NCI-H2081 treated with DMSO at 0.1 percent for 48 hours (cell line): ENCODE measurements at places on chromosomes 16 and 17.

DNA sequence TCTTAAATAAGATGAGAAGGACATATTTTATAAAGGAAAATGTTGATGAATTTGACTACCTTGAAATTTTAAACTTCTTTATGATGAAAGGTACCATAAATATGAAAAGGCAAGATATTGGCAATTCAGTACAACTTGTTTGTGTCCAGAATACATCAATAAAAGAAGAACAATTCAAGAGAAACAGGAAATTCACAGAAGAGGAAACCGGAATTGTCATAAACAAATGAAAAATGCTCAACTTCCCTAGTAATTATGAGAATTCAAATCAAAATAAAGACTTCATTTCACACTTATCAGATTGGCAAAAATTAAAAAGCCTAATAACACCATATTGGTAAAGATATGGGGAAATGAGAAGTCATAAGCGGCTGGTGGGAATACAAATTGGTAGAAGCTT lies 54.3 kb downstream of the WSB1 start:
- DNase-seq: no peak

DNA sequence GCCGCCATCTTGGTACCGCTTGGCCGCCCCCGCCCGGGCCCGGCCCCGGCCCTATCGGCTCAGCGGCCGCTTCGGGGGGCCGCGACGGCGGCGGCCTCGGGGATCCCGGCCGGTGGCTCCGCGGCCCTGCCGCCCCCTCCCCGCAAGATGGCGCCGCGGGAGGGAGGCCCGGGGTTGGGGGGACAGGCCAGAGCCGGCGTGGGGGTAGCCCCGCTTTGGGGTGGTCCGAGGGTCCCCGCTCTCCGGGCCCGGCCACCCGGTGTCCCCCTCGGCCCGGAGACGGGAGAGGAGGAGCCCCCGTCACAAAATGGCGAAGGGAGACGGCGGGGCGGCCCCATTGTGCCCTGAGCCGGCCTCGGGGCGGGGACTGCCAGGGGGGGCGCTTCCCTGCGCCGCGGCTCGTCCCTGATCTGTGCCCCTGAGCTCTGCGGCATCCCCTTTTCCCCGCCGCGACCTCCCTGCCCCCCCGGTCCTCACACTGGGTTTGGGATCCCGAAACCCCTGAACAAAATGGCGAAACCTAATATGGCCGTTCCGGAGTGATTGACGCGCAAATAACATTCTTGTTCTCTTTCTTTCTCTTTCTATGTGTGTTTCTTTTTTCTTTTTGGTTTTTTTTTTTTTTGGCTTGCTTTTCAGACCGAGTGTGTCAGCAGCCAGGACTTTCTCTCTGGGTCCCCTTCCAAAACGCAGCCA lies 986 bp downstream of the HAPSTR1 start:
- DNase-seq: no peak

DNA sequence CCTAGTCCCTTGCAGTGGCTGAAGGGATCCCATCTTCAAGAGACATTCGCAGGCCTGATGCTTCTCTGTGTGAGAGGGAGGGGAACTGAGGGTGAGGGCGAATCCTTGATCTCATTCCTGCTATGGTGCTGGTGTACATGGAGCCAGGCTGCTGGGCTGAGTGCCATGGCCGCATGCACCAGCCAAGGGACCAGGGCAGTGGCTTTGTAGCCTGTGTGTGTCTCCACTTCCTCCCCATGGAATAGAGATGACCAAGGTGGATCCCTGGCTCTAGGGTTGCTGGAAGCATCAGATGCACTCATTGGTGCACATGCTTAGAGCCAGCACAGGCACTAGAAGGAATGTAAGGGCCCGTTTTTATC lies 195.0 kb downstream of the FOXL1 start:
- no peak for DNase-seq

- DNase-seq: no peak
These were observed 1342.5 kb downstream of the TP53TG3F start for GRCh38 chr16:34801875-34802274.

DNA sequence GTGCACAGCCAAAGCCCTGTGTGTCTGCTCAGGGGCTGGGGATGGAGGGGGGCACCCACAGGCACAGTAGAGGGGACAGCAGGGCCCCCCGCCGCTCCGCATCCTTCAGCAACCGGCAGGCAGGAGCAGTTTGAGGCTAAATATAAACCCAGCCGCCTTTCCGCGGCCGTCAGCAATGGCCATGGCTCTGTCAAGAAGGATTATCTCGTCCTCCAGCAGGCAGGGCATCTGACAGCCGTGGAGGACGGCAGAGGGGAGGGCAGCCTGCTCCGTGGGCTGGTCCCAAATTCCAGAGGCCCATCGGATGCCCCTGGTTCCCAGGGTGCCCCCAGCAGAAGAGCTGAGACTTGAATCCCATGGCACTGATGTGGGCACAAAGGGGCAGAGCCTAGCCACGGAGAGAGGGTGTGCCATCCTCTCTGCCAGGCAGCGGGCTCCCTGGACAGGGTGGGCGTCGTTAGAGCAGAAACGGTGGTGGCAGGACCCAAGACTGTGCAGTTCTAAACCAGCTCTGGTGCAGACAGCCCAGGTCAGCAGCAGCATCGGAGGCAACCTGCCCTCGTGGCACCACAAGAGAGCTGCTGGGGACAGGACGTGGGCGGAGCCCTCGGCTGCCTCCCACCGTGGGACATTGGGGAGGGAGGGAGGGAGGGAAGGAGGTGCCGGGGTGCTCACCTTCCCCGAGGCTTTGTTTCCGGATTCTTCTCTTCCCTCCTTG lies 198.8 kb upstream of the CIBAR2 start:
- DNase-seq: no peak

GRCh38 chr16:19308392-19308791 lies 22.9 kb downstream of the CLEC19A start:
- no peak for DNase-seq

- DNase-seq: no peak
These were observed 3.1 kb downstream of the RAB11FIP4 start for GRCh38 chr17:31394544-31394943.

DNA sequence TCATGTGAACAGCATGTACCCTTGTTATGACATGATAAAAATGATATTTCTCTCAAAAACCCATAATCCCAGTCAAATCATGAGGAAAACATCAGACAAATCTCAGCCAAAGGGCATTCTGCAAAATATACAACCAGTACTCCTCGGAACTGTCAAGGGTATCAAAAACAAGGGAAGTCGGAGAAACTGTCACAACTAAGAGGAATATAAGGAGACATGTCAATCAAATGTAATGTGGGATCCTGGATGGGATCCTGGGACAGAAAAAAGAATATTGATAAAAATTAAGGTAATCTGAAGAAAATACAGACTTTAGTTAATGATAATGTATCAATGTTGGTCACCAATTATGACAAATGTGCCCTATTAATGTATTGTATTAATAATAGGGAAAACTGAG lies 15.6 kb upstream of the CDYL2 start:
- DNase-seq: no peak

DNA sequence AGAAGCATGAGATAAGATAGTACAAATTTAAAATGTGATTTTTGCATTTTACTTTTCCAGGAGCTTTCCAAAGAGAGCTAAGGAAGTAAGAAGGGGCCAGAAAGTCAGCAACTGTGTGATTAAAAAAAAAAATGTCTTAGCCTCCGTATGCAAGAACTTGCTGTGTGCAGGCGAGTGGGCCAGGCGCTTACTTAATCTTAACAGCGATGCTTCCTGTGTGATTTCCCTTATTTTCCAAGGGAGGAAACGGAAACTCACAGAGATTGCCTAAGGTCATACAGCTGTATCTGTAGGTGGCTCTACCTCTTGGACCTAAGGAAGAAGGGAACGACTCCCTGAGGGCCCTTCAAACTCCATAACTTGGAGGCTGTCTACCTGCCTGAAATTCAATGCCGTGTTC lies 11.1 kb downstream of the HS3ST3B1 start:
- DNase-seq: no peak

DNA sequence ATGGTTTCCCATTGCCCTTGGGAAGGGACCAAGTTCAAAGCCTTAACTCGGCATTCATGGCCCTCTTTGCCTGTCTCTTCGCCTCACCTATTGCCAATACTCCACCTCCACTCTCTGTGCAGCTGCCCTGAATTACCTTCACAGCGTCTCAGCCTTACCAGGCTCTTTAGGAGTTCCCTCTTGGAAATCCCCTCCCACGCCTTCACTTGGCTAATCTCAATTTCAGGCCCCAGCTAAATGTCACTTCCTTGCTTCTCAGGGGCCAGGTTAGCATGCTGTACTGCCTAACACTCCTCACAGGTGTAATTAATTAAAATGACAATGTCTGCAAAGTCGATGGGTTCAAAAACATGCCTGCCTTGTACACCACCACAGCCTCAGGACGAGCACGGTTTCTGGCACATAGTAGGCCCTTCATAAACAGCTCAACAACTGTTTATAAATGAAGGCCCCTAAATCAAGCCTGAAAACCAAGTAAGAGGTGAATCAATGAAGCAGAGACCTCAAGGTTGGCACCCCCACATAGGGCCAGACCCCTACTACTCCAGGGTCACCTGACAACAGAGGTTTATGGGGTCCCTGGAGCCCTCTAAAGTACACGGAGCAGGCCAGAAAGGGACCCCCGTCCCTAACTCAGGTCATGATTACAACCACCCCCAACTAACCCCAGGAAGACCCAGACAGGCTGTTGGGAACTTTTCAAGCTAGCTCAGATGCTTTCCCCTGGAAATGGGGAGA lies 11.2 kb upstream of the EEF2K start:
- no peak for DNase-seq

- no peak for DNase-seq
These were observed 16.5 kb downstream of the ANKRD11 start for GRCh38 chr16:89473791-89474414.

GRCh38 chr16:21565861-21566669 lies 33.3 kb upstream of the METTL9 start:
- no peak for DNase-seq

DNA sequence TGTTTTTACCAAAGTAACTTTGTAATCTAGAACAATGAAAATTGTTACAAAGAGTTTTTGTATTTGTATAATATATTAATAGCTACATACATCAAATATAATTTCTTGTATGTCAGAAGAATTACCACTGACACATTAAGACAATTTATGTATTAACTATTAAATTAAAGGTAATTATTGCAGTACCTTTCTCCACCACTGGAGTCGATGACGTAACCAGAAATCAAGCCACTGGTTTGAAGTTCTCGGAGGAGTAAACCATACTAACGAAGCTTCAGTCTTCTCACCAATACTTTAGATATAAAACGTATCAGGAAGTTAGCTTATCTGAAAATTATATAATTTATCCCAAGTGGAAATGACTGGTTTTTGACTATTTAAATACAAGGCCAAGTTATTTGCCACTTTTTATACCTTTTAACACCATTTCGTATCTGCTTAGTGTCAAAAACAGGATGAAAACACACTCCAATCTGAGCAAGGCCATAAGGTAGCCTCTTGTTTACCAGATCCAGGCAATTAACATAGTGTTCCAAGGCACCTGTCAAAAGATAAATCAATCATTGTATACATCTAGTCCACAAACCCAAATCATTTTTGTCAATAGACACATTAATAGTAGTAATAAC lies 4.3 kb downstream of the POLG2 start:
- no peak for DNase-seq

DNA sequence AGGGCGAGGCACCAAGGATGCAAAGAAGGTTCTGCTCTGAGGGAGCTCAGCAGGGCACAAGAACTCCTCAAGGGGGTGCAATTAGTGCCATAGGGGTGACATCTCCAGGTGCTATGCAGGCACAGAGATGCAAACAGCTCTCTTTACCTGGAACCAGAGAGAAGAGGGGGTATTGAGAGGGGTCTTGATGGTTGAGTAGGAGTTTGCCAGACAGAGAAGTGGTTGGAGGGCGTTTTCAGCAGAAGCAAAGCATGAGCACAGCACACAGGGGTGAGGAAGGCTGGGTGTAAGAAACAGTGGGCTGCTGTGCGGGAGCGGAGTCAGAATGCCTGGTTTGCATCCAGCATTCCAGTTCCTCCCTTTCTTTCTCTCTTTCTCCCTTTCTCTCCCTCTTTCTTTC lies 81.8 kb upstream of the LHX1 start:
- DNase-seq: no peak

- no peak for DNase-seq
These were observed 367.1 kb downstream of the SOX9 start for GRCh38 chr17:72487731-72488494.

GRCh38 chr17:37553401-37553966 lies 55.7 kb downstream of the SYNRG start:
- no peak for DNase-seq

DNA sequence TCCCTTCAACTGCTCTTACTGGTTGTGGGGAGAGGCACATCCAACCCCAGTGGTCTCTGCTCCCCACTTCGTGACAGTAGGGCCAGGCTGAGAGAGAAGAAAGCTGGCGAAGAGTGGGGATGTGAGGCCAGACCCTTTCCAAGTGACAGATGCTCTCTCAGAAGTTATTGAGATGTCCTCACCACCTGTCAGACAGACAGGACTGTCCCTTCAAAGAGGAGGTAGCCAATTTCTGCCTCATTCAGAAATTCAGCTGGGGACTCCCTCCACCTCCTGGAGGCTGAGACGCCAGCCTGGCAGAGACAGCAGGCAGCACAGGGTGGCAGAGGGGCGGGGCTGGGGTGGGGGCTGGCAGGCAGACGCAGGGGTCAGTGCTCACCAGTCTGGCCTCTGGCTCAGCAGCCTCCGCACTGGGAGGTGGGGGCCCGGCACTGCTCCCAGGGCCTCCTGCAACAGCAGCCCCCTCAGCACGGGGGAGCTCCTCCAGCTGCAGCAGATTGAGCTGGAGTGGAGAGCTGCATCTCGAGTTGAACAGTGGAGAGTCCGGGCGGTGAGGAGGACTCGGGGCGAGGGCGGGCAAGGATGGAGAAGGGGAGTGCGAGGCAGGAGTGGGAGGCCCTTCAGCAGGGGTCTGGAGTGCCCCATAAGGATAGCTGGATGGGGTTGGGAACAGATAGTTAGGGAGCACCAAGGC lies 9.2 kb downstream of the PER1 start:
- no peak for DNase-seq

DNA sequence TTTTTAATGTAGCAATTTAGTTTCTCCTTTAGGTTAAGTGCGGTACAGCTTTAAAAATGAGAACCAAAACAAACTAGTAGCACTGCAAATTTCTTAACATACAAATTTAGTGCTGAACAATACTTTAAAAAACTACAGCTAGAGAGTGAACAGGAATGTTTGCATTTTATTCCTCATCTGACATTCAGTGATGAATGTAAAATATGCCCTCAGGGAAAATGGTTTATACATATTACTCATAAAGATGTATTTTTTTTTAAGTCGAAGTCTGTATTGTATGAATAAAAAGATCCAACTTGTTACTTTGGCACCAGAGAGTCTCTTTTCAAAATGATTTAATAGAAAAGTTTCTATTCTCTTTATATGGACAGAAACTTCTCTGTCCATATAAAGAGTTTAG lies 96.8 kb downstream of the BRIP1 start:
- DNase-seq: no peak

- DNase-seq: no peak
These were observed 26.8 kb downstream of the COG4 start for GRCh38 chr16:70496513-70496912.

- no peak for DNase-seq
These were observed 32.7 kb upstream of the AXIN2 start for GRCh38 chr17:65593855-65594845.

DNA sequence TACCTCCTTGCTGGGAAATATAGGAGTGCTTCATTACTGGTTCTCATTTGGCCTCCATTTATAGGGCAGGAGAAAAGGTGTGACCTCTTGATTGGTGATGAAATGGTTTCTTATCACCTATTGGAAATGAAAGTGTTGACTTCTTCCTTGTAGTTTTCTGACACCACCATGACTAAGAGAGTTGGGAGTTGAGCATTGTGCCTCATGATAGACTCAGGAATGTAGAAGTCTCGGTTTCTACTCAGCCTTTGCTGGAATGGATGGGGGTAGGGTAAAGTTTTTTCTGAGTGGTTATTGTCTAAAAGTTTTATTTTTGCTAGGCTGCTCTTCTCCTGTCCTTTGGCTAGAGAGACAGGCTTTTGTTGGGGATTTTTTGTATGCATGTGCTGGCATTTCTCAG lies 117.4 kb downstream of the PHKB start:
- DNase-seq: no peak
